Fibroblast of lung (primary cell): ENCODE measurements at places on chromosomes 11 and 22.

DNA sequence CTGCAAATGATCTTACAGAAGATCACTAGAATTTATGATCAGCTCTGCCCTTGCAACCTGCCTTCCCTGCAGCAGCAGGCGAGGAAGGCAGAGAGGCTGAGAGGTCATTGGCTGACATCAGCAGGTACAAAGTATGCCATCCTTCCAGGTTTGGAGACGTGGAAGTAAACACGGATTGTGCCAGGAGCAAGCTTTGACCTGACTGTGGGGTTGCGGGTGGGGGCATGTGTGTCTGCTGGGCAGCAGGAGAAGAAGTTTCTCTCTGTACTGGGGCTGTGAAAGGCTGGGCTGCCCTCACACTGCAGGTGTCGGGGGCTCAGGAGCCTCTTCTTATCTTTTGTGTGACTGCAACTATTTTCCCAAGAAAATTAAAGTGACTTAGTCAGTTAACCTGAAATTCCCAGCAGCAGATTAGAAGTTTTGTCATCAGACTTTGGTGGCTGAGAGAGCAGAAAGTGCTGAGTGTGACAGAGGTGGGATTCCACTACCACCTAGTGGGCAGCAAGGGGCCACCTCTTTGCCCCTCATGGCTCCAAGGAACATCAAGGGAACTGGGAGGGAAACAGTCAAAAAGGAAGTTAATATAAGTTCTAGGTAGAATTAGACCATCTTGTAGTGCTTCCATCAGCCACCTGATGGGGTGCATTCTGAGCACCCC is 565.9 kb downstream of the ETS1 start:
- DNase-seq, result peak; percentile 21

- peak; percentile 88 for DNase-seq
These were observed 999 bp downstream of the TSKU start for GRCh38 chr11:76783896-76784813.

DNA sequence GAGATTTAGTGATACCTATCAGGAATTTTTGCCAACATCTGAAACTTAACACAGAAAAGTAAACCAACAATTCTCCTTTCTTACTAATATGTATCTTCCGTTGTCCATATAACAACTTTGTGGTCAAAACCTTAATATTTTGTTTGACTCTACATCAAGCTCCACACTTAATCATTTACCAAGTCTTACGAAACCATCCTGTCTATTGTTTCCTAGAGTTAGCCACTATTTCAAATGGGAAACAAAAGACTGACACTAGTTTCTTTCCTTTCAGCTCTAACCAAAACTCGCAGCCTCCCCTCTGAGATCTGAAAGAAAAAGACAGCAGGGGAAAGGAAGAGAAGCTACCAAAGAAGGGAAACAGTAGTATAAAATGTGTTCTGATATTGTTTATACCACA is 26.5 kb upstream of the PRDM10 start:
- no peak for DNase-seq

GRCh38 chr22:45083659-45084305 is 74.0 kb upstream of the PHF21B start:
- DNase-seq, result peak; percentile 43

GRCh38 chr11:110939471-110939870 is 227.2 kb upstream of the ARHGAP20 start:
- no peak for DNase-seq

DNA sequence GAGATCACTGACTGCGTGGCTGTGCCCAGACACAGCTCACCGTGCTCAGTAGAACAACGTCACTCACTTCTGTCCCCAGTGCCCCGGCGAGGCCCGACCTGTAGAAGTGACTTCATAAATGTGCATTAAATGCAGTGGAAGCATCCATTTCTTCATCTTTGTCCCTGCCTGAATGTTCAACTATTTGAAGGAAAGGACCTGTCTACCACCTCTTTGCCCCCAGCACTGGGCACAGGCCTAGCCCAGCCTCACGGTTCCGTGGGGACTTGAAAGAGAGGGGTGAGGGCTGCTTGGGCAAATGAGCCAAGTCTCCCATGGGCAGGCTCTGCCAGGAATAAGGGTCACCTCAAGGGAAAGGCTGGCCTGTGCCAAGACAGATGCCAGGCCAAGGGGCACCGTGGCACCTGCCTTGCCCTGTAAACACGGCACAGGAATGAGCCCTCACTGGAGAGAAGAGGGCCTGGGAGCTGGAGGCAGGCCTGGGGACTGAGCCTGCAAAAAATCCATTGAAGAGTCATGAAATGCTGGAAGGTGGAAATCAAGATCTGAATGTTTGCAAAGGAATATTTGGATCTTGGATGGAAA is 845.3 kb downstream of the BRD1 start:
- no peak for DNase-seq

DNA sequence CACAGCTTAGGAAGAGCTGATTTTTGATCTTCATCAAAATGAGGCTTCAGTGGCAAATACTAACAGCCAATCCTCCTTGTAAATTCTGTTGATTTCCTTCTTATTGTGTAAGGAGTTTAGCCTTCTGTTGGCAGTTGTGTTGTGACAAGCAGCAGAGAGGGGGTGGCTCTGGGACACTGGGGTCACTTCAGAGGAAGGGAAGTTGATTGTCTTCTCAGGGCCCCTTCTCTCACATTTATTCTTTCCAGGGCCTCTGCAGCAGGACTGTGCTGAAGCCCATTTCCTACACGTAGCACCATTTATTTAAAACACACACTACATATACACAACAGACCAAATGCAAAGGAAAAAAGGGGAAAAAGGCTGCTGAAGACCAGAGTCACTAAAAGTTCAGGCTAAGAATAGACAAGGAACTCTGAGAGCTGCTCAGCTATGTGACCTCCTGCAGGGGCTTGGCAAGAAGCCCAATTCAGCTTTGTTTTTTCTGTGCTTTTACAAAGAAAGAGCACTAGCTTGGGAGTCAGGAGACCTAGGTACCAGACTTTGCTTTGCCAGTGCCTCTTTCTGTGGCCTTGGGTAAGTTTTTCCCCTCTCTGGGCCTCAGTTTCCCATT is 28.3 kb upstream of the UPB1 start:
- DNase-seq, result peak; percentile 77

GRCh38 chr11:126318574-126319373 is 14.9 kb downstream of the DCPS start:
- peak; percentile 97 for DNase-seq

DNA sequence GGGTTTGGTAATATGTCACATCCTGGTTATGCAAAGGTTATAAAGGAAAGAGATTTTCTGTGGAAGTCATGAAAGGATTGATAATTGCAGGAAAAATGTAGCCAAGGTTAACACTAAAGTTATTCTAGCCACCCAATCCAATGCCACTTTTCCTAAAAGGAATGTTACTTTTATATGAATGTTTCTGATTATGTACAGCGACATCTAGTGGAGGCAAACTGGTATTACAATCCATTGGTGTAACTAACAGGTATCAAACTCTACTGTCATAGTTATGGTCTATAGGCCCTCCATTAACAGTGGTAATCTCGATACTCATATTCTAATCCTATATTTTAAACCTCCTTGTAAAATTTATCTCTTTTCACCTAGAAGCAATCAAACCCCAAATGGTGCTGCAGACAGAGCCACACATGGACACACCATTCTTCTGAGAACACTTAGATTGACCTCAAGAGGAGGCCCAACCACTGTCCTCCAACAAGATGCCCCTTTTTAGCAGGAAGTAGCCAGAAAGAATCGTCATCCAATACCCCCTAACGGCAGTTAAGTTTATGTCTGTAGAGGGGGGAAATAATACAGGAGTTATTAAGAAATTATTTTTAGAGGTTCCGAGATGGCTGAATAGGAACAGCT is 74.9 kb upstream of the RAG2 start:
- peak; percentile 39 for DNase-seq

GRCh38 chr11:73949246-73949645 is 1.6 kb upstream of the DNAJB13 start:
- DNase-seq, result no peak

DNA sequence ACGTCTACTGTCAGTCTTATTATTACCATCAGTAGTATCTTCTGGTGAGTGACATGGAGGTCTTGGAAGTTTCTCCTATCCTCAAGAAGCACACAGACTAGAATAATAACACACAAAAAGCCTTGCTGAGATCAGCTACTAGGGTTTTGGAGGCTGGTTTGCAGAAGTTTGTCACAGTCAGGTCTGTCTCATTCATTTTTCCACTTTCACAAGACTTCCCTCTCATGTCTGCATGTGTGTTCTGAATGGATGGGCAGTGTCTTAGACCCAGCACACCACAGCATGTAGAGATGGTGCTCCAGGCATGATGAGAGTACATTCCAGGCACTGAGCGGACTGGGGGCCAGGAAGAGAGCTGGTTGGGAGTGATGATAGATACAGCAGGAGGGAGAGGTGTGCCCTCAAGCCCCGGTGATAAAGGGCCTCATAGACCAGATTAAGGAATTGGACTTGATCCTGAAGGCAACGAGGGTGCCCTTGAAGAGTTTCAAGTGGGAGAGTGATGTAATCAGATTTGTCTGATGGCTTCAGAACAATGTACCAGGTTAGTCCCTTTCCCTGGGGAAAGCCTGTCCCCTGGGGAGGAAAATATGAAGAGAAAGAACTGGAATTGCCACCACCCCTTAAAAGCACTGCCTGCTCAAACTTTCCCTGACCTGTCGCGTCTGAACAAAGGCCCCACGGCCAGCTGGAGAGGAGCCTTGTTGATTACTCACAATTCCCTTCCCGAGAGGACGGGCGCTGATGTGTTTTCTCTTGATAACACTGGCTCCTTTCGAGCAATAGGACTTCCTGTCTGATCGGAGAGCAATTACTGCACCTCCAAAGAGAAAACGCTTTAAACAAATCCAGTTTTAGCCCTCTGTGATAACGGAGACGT is 45.1 kb upstream of the LMO2 start:
- DNase-seq, result peak; percentile 89

GRCh38 chr11:65491614-65492386 is 7.0 kb upstream of the MALAT1 start:
- peak; percentile 98 for DNase-seq

GRCh38 chr11:8757047-8757446 is 74.5 kb downstream of the RPL27A start:
- peak; percentile 78 for DNase-seq

DNA sequence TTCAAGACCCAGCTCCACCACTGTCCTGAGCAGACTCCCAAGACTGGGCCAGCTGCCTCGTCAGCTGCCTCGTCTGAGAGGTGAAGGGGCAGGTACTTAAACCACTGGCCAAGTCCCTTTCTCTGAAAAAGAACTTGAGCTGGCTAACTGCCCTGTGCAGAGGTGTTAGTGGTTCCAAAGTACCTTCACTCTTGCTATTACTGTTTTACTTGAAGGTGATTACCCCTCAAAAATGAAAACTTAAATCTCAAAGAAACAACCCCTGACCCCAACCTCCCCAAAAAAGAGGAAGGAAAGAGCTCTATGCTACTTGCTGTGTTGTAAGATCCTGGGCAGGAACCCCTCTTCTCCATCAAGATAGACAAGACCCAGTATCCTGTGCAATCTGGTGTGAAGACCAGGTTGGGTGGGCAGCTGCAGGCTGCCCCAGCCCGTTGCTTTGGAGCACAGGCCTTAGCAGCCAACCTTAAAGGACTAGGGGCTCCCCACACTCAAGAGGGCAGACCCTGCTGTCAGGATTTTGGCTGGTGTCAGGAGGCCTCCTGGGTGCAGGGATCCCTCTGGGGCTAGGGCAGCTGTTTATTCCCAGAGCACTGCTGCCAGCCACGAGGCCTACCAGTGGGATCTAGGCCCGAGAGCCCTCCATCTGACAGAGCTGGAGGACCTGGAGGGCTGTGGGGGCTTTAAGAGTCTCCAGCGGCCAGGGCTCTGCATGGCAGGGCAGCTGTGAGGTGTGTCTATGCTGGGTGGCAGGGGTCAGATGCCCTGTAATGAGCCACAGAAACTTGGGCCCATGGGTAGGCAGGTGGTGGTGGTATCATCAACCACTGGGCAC is 13.0 kb downstream of the GUCD1 start:
- DNase-seq, result no peak

GRCh38 chr11:60950933-60951605 is 907 bp downstream of the SLC15A3 start:
- peak; percentile 14 for DNase-seq

DNA sequence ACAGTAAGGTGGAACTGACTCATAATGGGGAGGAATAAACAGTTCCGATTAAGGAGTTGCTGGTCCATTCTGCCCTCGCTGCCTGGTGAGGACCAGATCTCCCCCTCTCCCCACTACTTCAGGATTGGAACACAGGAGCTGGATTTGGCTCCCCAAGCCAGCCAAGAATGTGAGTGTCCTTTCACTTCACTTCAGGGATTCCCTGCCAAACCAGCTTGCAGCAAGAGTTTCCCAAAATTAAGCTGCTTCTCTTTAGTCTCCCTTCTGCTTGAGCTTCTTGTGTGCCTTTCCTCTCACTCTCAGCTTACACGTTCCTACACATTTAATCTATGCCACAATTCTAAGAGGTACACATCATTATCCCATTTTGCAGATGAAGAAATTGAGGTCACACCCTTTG is 234.1 kb downstream of the BUD13 start:
- no peak for DNase-seq

GRCh38 chr11:33575311-33575710 is 125.3 kb downstream of the C11orf91 start:
- DNase-seq, result no peak
